ENCODE measurements at places on chromosomes 7 and 10.

DNA sequence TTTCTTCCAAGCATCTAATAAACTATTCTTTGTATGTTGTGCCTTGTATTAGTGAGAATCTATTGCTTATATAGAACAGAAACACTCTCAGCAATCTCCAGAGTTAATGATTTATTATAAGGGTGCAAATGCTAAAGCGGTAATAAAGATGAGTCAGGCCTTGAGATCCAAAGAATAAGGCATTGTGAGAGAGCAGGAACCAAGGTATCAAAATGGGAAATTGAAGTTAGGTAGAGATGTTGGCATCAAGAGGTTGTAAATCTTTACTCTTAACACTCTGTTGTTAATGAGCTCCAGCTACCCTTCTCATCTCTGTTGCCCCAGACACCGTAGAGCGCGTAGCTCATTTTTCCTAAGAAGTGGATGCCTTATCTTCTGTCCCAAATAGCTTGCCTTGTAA is 375.2 kb downstream of the ARL4A start:
- DNase-seq: no peak

DNA sequence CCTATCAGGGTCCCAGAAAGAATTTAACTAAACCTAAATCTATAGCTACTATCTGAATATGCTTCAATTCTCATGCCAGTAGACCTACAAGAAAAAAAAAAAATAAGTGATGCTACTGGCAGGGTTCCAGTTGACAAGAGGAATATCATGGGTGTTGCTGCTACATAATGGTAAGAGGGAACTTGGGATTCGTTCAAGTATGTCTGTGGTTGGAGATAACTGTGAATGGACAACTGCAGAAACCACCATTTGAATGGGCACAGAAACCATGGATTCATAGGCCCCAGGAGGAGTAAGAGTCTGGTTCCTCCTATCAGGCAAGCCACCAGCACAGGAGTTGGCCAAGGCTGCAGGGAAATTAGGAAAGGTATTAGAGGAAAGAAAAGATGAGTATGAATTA is 287.6 kb upstream of the HGF start:
- DNase-seq: no peak

DNA sequence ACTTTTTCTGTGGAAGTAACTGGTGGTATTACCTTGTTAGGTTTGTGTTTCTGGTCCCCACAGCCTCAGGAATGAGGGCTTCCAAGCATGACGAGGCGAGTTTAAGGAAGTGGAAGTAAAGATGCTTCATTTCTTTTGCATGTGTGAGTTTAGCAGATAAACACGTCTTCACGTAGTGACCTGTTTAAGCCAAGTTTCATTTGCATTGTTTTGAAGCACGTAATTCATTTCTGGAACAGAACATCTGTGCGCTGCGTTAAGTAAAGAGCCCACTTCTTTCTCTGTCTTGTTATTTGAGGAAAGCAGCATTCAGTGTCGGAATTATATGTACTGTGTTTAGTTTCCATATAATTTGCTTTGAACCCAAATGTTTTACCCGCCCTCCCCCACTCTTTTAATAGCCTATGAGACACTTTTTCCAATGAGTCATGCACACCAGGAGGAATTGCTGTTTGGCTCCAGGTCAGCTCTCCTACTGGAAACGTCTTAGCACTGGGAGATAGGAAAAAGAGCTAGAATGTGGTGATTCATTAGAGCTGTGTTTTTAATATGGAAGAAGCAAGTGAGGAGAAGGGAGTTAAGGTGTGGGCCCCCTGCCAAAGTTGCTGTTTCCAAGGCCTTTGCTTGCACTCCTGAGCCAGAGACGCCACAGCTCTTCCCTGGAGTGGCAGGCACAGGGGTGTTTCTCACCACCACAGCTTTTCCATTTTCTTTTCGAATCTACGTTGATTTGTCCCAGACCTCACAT is 36.7 kb downstream of the BTBD16 start:
- DNase-seq: peak; percentile 98

GRCh38 chr7:28160551-28160991 is 20.0 kb downstream of the JAZF1 start:
- DNase-seq: no peak

DNA sequence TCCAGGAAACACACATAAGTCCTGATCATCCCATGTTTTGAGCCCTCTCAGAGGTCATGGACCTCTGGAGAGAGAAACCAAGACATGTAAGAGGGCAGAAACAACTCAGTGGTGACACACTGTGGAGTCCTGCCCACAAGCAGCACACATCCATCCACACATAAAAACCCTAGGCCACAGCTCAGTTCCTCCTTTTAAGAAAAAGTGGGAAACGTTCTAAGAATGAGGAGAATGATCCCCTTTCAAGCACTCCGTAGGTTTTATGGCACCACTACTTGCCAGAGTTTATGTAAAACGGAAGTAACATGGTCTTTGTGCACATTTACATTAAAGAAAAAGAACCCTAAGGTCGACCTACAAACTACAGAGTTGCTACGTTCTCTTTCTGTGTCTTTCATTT is 19.9 kb downstream of the ATAD1 start:
- DNase-seq: no peak

GRCh38 chr7:130994378-130995115 is 260.5 kb upstream of the KLF14 start:
- DNase-seq: peak; percentile 67

Data from fibroblast of mammary gland (primary cell).